NCI-H1105 (cell line): ENCODE measurements at places on chromosomes 1 and 21.

DNA sequence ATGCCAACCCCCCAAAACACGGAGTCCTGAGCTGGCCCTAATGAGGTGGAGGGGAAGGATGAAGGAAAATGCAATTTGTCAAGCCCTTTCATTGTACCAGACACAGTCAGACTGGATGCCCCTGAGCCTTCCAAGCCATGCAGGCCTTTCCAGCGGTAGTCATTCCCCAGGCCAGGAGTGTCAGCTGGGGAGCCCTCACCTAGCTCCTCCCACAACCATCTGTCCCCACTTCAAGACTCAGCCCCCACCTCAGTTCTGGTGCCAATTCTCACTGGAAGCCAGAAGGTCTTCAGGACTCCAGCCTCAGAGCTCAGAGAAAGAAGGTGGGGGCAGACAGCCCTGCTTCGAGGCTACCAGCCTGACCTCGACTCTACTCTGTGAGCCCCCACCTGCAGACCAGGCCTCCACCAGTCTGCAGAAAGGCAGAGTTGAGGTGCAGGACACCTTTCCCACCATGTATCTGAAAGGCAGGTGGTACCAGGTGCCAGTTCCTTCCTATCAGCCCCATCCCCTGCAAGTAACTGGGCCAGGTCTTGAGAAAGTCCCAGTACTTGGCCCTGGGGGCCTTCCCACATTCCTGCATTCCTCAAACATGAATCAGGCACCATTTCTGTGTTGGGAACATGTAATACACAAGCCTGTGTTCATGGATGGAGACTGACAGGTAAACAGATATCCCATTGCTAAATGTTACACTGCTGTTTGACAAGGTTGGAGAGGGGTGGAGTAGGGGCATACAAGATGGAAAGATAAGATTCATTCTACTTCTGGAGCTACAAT is 180.6 kb upstream of the EDN2 start:
- no peak for DNase-seq

DNA sequence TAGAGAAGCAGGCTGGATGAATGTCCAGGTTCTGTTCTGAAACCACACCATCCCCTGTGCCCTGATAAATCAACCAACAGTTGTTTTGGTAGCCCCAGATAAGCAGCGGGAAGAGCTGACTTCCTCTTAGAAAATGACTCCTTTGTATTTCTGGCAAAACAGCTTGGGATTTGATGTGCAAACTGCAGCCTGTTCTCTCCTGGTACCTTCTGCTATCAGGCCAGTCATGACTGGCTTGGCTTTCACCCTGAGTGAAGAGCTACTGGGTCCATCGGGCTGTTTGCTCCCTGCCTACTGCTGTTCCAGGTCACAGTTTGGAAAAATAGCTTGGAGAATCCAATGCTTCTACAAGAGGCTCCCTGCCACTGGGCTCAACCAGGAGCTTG is 116.8 kb downstream of the DTL start:
- DNase-seq: no peak

DNA sequence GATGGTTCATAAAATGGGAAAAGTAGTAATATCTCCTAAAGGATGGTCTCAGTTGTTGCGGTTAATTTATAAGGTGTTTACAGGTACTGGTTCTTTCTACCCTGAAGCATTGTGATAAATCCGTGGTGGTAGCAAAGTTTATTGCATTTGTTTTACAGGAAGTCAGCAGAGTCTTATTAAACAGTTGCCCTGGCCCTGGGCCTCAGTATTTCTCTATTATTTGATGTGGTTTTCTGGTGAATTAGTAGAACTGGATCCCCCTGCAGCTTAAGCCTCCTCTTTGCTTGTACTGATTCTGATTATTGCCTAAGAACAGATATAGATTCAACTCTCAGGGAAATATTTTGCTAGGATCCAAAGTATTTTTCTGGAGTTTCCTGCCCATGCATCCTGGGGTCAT is 76.4 kb upstream of the CD55 start:
- no peak for DNase-seq

GRCh38 chr1:31936981-31937299 is 1.2 kb downstream of the PTP4A2 start:
- DNase-seq: no peak

- DNase-seq: peak; percentile 62
Observed at GRCh38 chr1:94418664-94419655, 771 bp downstream of the ABCD3 start.

- no peak for DNase-seq
Observed at GRCh38 chr1:59290193-59290949, 6.5 kb upstream of the FGGY start.

DNA sequence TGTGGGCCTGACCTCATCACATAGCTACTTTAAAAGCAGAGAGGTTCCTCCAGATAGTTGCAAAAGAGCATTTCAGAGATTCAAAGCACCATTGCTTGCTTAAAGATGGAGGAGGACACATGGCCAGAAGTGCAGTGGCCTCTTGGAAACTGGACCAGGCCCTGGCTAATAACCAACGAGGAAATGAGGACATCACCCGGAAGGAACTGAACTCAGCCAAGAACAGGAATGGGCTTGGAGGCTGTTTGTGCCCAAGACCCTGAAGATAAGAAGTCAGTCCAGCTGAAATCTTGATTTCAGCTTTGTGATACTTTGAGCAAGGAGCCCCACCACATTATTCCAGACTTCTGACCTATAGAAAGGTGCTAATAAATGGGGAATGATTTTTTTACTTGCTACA is 437.0 kb downstream of the PTPRC start:
- no peak for DNase-seq

DNA sequence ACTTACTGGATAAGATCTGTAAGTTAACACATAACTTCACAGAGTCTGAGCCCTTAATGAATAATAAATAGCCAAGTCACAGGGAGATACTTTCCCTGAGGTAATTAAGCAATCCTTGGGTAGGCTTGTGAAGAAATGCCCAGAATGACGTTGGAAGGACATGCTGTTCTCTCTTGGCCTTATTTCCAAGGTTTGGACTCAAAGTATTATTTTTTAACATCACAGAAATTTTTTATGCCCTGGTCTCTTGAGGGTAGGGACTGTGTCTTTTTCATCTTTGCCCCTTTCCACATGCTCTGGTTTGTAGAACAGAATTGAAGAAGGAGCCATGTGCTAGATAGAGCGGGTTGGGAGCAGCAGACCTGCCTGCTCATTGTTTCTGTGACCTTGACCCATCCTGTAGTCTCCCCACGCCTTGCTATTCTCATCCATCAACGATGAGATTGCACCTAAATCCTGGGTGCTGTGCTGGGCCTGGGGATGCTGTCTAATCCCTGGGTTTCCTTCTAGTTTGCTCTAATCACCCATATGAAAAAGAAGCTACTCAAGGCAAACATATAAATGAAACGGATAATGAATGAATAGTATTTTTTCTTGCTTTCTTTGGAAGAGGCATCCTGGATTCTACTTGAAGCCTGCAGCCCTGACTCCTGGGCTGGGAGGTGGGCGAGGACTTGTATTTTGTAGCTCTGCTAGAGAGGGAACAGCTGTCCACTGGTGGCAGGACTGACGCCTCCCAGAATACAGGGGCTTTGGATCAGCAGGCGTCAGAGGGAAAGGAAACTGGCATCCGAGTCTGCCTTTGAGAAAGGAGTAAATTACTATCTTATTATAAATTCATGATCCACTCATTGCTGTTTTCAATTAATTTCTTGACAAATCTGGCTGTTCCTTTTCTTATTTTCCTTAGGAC is 17.5 kb upstream of the LAMTOR5 start:
- DNase-seq: no peak

DNA sequence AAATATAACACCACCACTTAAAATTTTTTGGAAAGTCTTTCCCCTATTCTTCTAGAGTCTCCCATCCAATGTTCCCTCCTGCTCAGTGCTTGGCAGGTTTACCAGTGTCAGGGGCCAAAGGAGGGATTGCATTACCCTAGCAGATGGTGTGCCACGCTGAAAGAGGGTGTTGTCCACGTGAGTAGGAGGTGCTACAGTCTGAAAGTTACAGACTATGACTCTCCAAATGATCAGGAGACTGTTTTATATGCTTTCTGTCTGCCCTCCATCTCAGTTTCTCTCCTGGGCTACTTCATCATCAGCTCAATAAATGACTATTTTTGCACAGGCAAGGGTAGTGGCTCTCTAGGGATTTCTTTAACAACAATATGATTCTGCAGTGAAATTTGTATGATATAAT is 31.3 kb upstream of the ANGPTL7 start:
- no peak for DNase-seq

DNA sequence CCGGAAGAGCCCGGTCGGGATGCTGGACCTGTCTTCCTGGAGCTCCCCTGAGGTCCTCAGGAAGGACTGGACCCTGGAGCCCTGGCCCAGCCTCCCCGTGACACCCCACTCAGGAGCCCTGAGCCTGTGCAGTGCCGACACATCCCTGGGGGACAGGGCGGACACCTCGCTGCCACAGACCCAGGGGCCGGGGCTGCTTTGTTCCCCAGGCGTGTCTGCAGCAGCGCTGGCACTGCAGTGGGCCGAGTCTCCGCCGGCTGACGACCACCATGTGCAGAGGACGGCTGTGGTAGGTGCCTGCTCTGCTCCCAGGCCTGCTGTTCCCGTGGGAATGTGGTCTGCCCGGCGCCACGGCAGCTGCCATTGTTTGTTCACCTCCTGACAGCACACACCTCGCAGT is 42.1 kb upstream of the DIP2A start:
- DNase-seq: no peak
